Endothelial cell of umbilical vein (primary cell): ENCODE measurements at places on chromosomes 6 and 20. TPM values are rescaled to one million over a fixed set of nuclear protein-coding genes. Genes with fewer than 3 reads are reported as not detected.
A peak's percentile ranks its signal among the peaks of the same experiment; 100 is the strongest.

DNA sequence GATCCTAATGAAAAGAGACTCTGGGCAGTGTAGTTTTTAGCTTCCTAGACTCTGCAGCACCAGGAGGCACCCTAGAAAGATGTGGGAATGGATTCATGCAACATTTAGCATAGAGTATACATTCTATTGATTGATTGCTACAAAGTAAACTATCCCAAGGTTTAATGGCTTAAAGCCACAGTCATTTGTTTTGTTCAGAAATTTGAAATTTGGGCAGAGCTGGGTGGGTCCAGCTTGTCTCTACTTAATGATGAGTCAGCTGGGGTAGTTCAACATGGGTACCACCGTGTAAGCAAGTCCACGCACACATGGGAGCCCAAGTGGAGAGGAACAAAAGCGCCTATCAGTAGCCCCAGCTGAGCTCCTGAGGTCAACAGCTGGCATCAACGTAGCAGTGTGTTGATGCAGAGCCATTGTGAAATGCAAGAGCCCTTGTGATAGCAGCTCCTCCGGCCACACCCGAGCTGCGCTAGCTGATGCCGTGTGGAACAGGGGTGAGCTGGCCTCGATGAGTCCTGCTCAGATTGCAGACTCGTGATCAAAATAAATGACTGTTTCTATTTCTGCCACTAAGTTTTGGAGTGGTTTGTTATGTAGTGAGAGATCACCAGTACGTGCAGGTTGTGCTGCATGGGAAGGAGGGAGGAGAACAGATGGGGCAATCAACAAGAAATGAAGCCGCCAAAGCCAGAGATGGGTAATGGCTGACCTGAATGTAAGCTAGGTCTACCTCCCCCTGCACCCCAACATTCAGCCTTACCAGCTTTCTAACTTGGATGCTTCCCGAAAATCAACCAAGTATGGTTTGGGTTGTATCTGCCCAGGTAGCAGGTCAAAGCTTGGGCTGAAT is 45.7 kb upstream of the TRAF3IP2 start:
- no peak for DNase-seq
- peaks cover 3% of the 10 kb centered on the region for H3K4me1 ChIP-seq
- no peaks in the 10 kb centered on the region for H3K36me3 ChIP-seq
- H3K27me3 ChIP-seq: no peaks in the 10 kb centered on the region

DNA sequence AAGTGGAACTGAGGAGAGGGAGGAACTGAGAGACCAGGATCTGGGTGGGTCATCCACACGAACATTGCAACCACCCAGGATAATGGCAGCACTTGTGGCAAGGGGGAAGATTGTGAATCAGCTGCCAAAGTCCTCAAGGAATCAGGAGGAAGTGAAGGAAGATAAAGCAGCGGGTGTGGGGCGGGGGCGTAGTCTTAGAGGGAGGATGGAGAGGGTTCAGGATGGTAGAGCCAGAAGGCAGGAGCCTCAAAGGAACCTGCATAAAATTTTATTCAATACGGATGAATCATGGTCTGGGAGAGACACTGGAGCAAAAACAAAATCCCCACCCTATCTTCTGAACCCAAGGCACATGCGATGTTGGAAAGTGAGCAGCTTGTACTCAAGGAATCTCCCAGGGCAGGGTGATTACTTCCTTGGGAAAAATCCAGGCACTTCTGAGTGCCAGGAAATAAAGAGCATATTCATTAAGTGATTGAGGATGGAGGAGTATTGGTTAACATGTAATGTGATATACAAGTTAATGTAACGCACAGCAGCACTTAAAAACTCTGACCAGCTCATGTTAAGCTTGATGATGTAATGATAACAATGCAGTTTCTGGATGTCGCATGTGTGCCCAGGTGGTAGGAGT is 82.0 kb upstream of the B3GAT2 start:
- no peaks in the 10 kb centered on the region for H3K36me3 ChIP-seq
- no peaks in the 10 kb centered on the region for H3K4me1 ChIP-seq
- H3K4me3 ChIP-seq: no peak overlapping the region
- no peaks in the 10 kb centered on the region for H3K27me3 ChIP-seq

DNA sequence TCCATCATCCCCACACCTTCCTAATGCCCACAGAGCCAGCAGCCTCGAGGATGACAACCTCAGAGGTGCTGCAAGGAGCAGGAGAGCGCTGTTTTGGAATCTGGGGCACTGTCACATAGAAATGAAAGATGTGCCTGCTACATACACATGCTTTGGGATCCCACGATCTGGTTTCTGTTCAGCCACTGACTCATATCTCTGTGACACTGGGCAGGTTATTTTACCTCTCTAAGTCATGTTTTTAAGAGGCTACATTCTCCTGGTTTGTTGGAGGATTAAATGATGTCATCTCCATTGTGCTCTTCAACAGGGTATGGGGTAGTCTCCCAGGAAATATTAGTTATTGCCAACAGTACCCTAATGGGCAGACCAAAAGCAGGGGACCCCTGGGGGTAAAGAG is 32.6 kb upstream of the TAB2 start:
- no peak overlapping the region for H3K4me3 ChIP-seq
- no peak overlapping the region for H3K27ac ChIP-seq
- peaks cover 3% of the 10 kb centered on the region for H3K27me3 ChIP-seq

DNA sequence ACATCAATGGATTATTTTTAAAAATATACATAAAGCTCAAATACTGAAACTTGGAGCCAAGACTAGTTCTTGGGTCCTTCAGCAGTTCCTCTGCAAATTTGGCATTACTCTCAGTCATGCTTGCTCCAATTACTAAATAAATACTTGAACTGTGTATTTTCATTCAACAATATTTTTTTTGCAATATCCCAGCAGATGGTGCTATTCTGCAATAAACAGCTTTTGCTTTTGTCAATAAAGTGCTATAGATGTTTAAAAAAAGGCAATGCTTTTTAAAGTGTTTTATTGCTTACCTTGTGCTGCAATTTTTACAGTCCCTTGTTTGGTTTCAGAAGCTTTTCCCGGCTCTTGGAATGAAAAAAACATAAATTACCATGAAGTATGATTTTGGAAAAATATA is 243.4 kb downstream of the TRDN start:
- H3K27me3 ChIP-seq: no peaks in the 10 kb centered on the region
- DNase-seq: peak; percentile 12
- no peak overlapping the region for H3K4me3 ChIP-seq
- H3K27ac ChIP-seq: no peak overlapping the region

C6orf163 gene
- 2.2 and 2.5 TPM in 2 replicates for total RNA-seq

PRSS35 gene
- not detected in 2 replicates for total RNA-seq
